Activated T-helper 1 cell treated with anti-CD3 and anti-CD28 coated beads, Interleukin-12 subunit alpha, Interleukin-12 subunit beta, Interleukin-2, Interleukin-4 antibody, amounts not matched to agents 30 ng/mL and 10 ng/mL and 1 ng/mL, durations not matched to agents 14 hours and 24 hours and 36 hours (primary cell): ENCODE measurements at places on chromosomes 6 and 20.

GRCh38 chr6:21596145-21596948 is 2.8 kb downstream of the SOX4 start:
- peak; percentile 3 for DNase-seq

DNA sequence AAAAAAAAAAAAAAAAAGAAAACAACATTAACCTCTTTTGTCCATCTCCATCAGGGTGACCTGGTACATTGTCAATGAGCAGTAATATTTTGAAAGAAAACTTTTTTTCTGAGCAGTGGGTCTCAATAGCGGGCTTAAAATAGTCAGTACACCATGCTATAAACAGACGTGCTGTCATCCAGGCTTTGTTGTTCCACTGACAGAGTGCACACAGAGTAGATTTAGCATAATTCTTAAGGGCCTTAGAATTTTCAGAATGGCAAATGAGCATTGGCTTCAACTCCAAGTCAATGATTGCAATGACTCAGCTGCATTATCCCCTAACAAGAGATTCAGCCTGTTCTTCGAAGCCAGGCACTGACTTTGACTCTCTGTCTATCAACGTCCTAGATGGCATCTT is 35.6 kb downstream of the MAP7 start:
- DNase-seq, result no peak

GRCh38 chr20:44858606-44859360 is 26.7 kb upstream of the YWHAB start:
- DNase-seq, result no peak

- no peak for DNase-seq
Observed at GRCh38 chr6:100261486-100261885, 203.2 kb downstream of the SIM1 start.

DNA sequence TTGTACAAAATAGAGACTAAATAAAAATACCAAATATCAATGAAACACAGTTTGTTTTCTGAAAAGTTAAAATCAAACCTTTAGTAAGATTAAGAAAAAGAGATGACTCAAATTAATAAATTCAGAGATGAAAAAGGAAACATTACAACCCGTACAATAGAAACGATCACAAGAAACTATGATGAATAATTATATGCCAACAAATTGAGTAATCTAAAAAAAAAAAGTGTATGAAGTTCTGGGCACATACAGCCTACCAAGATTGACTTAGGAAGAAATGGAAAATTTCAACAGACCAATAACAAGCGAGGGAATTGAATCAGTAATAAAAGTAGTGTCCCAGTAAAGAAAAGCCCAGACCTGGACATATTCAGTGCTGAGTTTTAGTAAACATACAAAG is 94.8 kb downstream of the STXBP5 start:
- no peak for DNase-seq

GRCh38 chr6:37798436-37799262 is 20.9 kb upstream of the ZFAND3 start:
- no peak for DNase-seq

DNA sequence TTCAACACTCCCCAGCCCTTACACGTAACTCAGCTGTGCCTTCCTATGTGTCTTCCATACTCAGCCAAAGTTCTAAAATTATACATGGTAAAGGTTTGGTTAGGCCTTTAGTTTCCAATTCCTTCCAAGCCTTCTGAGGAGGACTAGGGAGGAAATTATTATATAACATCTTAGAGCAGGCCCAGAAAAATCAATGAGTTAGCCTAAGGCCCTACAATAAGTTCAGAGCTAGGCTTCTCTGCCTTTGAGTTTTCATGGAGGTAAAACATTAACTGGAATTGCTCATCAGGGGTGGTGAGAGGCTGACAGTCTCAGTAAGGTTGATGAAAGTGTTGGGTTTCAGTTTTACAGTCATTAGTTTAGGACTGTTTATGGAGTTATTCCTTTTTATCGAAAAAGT is 286.0 kb downstream of the ADGB start:
- no peak for DNase-seq

- DNase-seq, result no peak
Observed at GRCh38 chr6:156507106-156507505, 270.1 kb upstream of the ARID1B start.

DNA sequence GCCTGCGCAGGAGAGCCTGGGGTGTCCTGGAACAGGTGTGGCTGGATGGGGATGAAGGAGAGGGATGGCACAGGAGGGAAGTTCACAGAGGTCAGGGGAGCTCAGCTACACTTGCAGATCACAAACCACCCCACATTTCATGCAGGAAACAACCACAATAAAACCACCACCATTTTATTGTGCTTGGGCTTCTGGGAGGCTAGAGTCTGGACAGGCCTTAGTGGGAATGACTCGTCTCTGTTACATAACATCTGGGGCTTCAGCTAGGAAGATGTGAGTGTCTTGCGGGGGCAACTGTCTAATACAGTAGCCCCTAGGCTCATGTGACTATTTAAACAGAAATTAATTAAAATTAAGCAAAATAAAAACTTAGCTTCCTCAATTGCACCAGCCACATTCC is 33.4 kb downstream of the SNX5 start:
- no peak for DNase-seq

GRCh38 chr6:157244780-157245179 is 78.5 kb downstream of the TMEM242 start:
- no peak for DNase-seq

DNA sequence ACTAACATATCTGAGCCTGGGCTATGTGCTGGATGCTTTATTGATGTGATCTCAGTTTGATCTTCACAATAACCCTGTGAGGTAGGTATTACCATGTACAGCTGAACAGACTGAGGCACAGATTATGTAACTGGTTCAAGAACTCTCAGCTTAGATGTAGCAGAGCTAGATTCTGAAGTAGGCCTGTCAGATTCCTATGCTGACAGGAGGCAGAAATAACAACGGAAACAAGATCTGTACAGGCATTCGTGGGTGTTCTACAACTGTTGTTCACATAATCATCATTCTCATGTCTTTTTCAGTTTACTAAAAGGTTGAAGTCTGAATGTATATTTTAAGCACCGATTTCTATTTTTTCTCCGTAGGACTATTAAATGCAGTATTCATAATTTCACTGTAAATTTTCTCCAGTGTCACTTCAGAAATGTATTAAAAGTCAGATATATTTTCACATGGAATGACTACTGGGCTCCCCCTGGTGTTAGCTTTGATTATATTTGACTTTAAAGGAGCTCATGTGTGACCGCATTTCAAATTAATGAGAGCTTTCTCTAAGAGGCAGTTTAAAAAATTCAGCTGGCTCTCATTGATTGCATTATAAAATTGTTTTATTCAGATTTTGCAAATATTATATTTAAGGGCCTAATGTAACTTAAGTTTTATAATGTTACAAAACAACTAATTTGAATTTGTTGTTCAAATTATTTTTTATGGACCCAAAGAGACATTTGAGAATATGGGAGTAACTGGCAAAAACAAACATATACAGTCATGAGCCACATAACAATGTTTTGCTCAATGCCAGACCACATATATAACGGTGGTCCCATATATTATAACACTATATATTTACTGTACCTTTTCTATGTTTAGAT is 36.4 kb upstream of the SLC17A4 start:
- no peak for DNase-seq

DNA sequence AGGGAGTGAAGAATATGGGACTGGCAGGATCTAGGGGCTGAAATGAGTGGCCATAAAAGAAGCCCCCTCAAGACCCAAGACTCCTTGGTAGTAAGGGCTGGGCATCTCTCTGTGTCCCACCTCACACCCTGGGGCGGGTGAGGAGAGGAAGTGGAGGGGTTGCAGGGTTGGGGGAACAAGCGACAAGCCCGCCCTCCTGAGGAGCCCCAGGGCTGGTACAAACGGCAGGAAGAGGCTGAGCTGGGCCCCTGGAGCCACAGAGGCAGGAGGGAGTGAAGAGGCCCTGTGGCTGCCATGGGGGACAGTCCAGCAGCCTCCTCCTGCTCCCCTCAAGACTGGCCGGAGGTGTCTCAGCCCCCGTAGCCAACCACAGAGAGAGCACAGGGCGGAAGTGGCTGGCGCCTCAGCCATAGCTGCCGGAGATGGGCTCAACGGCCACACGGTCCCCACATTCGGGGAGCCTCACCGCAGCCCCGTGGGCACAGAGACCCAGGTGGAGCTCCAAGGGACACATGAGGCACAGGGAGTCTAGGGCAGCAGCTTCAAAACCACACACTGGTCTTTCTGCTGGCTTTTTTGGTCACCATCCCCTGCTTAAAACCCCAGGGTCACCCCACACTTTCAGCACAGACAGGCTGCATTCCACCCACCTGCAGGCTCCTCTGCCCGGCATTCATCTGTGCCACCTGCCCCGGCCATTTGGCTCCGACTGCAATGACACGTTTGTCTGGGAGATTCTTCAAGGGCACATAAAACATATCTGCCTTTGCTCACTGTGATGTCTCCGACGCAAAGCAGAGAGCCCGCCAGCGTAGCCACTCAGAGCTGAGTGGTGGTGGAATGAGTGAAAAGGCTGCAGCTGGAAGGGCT is 524 bp downstream of the C20orf203 start:
- DNase-seq, result no peak

DNA sequence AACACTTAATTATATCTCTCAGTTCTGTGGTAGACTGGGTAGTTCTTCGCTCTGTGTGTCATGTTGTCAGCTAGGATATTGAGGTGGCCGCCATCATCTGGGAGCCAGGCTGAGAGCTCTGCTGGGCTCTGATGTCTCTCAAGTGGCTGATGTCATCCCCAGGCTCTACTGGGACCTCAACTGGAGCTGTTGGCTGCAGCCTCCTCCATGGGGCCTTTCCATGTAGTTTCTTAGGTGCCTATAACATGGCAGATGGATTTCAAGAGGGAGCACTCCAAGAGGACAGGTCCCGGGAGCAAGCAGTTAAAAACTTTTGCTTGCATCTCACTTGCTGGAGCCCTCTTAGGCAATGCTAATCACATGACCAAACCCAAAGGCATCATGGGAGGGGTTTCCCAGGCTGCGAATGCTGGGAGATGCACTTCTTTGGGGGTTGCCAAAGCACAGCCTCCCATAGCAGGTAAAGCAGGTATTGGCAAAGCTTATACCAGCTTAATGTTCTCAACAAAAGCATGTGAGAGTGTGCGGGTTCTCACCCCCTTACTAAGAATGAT is 129.8 kb downstream of the TMEM242 start:
- DNase-seq, result no peak
